ENCODE measurements at places on chromosomes 11 and 22. TPM values are rescaled to one million over a fixed set of nuclear protein-coding genes. Genes with fewer than 3 reads are reported as not detected.
A peak's percentile ranks its signal among the peaks of the same experiment; 100 is the strongest.

- DNase-seq, result no peak
Observed at GRCh38 chr11:72191961-72192381, at the start of gene FOLR1. FOLR1 (plus strand) TSS chr11:72192140; CDS start chr11:72192174, 34 bp downstream.

Gene SPDYC
- total RNA-seq, result not detected

GRCh38 chr11:17132654-17133053, 55.2 kb upstream of the RPS13 start:
- no peak for DNase-seq

Gene NCR3LG1
- total RNA-seq, result 5.9 TPM

Gene GRK3
- 9.4 TPM for total RNA-seq

- DNase-seq, result no peak
Observed at GRCh38 chr11:11668274-11668673, 46.5 kb upstream of the GALNT18 start.

DNA sequence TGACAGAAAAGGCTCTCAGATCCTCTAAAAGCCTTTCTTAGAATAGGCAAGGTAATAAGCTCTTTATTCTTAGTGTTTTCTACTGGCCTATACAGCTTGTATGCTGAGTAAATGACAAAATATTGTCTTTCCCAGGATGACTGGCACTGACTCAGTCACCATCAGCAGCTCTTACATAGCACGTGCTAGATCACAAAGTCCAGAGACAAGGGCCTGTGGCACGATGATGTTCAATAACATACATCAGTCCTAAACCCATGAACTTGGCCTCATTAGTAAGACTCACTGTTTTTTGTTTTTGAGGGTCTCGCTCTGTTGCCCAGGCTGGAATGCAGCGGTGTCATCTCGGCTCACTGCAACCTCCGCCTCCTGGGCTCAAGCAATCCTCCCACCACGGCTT, 42.7 kb downstream of the CELF1 start:
- no peak for DNase-seq

DNA sequence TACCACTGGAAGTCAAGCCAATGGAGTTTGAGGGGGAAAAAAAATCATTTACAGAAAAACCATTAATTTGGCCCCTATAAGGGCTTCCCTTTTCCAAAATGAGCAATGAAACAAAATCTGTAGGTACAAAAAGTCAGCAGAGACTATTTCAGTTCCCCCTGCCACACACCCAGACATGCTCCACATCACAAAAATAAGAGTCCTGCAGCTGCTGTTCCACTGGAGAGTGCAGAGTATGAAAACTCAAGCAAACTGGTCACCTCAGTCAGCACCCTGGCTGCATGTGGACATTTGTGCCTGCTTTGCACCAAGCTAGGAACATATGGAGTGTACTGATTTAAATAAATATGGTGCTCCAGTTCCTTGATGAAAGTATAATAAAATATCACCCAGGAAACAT, 15.1 kb downstream of the POU2AF1 start:
- DNase-seq, result no peak

GRCh38 chr11:118673361-118674081, 5.9 kb downstream of the TREH start:
- no peak for DNase-seq

GRCh38 chr11:93482556-93482955, 60.6 kb downstream of the SMCO4 start:
- no peak for DNase-seq

- DNase-seq, result no peak
Observed at GRCh38 chr11:72673943-72674828, at the start of gene PDE2A. PDE2A (minus strand) TSS chr11:72674422; CDS start chr11:72674207, 215 bp downstream.

DNA sequence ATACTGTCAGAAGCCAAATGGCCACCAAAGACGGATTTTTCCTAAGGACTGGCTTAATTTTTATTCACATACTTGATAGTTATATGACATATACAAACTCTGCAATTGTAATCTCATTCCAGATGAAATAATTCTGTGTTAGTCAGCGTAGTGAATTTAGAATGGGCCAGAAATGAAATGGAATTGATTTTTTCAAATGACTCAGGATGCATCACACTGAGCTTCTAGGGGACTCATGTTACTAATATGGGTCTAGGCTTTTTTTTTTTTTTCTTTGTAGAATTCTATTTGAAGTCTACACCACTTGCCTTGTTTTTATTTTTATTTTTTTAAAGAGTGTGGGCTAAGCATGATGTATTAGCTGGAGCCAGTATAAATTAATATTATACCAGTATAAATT, 62.7 kb downstream of the SPECC1L start:
- no peak for DNase-seq

Gene OR8D4
- not detected for total RNA-seq

- no peak for DNase-seq
Observed at GRCh38 chr11:114353443-114353842, 46.9 kb downstream of the C11orf71 start.

DNA sequence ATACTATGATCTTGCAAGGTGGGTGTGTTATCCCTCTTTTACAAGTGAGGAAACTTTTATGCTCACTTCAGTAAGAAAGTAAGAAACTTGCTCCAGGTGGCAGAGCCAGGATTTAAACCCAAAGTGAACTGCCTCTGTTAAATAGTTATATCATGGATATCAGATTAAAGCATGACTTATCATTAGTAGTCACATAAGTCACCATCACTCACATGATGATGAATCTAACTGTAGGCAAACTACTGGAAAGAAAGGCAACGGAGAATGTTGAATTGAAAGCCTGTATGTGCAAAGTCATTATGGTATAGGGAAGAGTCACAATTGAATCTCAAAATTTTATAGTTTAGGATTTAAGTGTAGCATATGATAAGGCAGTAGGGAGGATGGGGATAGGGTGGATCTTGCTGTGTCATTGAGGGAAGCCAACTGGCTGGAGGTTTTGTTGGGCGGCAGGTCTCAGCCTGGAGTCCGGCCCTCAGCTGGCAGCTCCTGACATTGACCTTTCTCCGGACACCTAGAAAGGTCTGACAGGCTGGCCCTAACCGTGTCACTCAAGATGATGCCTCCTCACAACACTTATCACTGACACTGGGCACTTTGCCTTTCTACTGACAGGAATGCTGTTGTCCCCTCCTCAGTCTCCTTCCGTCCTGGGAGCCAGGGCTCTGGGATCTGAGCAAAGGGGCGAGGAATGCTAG, 98.3 kb downstream of the EMSY start:
- no peak for DNase-seq

DNA sequence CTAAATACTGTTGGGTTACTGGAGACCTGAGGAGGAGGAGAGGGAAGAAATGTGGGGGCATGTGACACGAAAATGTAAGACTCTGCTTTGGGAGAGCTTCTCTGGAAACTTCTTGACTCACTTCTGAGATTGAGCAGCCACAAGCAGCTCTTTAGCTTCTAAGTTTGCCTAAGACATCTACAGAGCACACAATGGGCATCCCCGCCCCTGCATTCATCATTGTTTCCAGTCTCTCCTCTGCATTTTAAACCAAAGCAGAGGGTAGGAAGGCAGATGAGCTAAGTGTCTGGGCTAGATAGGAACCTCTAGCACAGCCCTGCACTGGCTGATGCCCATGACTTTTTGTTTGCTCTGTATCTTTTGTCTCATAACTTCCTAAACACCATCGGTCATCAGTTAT, 2.1 kb upstream of the OR52D1 start:
- DNase-seq, result no peak

Gene KCTD14
- 0.27 TPM for total RNA-seq

Gene RTN4RL2
- total RNA-seq, result 0.27 TPM

DNA sequence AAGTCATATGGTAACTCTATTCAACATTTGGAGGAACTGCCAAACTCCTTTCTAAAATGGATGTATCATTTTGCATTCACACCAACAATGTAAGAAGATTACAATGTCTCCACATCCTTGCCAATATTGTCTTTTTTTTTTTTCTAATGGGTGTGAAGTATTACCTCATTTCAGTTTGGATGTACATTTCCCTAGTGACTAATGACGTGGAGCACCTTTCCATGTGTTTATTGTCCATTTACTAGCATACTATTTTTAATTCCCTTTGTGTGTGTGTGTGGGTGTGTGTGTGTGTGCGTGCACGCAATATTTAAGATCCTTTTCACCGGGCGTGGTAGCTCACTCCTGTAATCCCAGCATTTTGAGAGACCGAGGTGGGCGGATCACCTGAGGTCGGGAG, 62.7 kb downstream of the APOL3 start:
- no peak for DNase-seq

GRCh38 chr22:39238966-39239505, 5.7 kb downstream of the PDGFB start:
- no peak for DNase-seq

Gene LYVE1
- not detected for total RNA-seq

Gene TIMP3
- 0.22 TPM for total RNA-seq

DNA sequence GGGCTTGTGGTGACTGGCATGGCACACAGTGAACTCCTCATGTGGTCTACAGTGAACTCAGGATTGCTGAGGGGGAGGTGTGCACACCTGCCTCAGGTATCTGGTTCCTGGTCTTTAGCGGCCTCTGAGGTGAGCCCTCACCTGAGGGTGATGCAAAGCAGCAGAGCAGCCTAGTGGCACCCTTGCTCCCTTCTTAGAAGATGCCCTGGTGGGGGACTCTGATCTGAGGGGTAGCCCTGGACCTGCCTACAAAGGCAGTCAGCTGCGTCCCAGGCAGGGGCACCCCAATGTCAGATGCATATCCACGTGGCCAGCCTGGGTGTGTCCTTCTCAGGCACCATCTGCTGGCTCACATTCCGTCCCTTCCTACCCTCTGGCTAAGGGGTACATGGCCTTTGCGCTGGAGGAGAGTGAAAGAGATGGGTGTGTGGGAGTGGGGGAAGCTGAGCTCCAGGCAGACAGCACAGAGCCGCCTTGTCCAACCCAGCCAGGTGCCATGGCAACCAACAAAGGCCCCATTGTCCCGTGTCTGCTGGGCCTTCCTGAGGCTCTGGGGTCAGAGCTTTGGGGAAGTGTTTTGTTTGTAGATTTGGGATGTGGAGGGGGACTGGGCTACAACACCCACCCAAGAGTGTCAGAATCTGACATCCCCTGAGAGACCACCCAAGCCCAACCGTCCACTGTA, 5.8 kb downstream of the PLEKHB1 start:
- no peak for DNase-seq

DNA sequence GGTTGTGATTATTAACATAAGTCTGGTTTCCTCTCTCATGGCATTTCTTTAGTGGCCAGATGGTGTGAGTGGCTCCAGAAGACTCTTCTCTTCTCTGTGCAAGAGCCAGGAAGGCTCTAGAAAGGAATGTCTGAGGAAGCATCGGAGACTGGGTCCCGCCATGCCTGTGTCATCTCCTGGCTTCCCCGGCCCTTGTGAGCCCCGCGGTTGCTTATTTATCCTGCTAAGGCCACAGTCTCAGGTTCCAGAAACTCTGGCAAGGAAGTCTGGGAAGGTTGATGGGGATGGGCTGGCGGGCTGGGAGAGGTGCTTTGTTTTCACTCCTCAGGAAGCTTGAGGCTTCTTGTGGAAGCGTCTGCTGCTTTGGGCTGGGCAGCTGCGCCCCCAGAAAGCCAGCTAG, 18.9 kb downstream of the BCR start:
- no peak for DNase-seq

GRCh38 chr11:1049911-1050580, 13.5 kb upstream of the MUC6 start:
- DNase-seq, result peak; percentile 48

- DNase-seq, result no peak
Observed at GRCh38 chr11:76162336-76163288, 43.7 kb downstream of the WNT11 start.

Gene SYT8
- not detected for total RNA-seq

- DNase-seq, result peak; percentile 55
Observed at GRCh38 chr11:67351275-67352005, 1.9 kb downstream of the POLD4 start.

DNA sequence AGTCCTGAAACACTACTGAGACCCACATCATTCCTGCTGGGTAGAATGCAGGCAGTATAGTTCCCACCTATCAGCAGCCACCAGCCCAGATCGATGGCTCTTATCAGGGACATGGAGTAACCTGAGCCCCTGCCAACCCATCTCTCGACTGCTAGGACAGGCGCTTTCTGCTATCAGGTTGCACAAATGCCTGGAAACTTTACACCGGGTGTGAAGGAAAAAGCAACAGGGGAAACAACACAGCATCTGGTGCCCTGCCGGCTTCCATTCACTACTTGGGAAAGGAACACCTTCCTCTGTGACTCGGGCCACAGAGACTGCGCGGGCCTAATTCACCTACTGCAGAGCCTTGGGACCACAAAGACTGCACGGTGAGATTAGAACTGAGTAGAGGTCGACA, 18.5 kb downstream of the RBFOX2 start:
- DNase-seq, result no peak

GRCh38 chr11:82733444-82734119, at the start of gene FAM181B:
FAM181B (minus strand) TSS chr11:82733864; CDS start chr11:82733729, 135 bp downstream.
- DNase-seq, result no peak

Gene B3GAT1
- 0.35 TPM for total RNA-seq

DNA sequence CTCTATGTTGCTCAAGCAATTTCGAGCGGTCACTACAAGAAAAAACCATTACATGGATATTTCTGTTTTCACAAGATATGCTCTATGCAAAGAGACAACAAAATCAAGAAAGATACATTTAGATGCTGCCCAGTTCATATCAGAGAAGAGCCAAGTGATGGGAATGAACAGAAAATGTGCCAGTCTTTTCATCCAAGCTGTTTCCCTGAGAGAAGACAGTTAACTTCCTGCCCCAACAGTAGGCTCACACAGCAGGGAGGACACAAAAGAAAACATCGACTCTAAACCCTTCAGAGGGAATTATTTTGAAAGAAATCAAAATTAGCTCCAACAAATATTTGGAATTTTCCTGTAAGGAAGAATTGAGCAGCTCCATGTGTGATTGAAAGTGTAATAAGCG, 11.6 kb downstream of the JAML start:
- no peak for DNase-seq

Gene NXF1
- 126 TPM for total RNA-seq

Gene OR4D5
- not detected for total RNA-seq

Gene MYEOV
- 0.89 TPM for total RNA-seq

DNA sequence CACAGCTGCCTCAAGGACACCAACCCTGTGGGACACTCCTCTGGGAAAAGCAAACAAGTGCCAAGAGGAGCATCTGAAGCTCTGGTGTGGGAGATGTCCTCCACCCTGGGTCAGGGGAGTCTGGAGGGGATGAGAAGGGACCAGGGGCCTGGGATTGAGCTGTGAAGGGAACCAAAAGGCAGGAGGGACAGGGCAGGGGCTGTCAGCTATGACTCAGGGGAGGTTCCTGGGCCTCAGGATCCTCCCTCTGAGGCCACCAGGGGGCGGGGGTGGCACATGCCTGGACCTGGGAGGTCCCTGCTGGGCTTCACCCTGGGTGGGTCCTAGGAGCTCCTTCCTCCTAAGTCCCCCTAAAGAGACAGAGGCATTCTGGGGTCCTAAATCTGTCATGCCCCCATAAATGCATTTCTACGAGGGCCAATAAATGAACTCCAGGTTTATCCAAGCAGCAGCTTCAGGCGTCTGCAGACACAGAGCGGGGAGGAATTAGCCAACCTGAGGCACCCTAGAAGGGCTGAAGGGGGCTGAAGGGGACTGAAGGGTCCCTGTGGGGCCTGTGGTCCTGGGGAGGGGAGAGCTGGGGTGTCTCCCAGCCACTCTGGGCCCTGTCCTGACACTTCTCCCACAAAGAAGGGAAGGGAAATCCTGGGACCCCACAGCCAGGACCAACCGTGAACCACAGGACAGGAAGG, 31.9 kb upstream of the IGLL5 start:
- peak; percentile 18 for DNase-seq
